Thoracic aorta (tissue), 2 donors: ENCODE measurements at places on chromosomes 2 and 18.

DNA sequence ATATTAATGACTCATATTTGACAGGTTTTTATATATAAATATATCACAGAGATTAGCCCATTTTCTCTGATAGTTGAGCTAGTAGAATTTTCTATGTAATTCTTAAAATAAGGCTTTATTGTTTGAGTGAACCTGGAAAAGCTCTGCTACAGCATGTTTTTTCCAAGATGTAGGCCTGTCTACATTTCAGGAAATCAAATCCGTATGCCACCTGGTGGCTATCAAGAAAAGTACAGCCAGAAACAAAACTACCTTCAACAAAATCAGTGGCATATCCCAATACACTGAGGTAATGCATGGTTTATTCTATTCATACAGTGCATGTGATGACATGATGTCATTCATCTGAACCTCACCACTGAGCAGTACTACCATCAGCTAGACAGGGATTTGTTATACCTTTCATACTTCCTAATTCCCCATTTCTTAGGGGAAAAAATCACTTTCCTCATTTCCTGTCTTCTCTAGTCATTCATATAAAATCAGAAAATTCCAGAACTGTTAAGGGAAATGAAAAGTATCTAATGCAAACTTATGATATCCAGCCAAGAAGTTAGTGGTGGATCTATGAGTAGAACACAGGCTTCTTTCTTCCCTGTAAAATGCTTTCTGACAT, 310.4 kb upstream of the SYT4 start:
- no peak for DNase-seq

DNA sequence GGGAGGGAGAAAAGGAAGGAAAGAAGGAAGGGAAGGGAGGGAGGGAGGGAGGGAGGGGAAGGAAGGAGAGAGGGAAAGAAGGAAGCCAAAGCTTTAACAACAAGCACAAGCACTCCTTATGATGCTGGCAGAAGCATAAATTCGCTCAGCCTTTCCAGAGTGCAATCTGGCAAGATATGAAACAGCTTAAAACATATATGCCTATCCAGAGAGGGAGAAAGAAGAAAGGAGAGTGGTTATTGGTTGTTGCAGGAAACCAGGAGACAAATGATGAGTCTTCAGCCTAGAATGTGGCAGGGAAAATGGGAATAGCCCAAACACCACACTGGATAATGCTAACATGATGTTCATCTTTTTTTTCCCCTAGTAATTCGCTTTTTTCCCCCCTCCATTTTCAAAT, 64.0 kb downstream of the STPG4 start:
- DNase-seq = no peak

GRCh38 chr2:238616681-238617080, 190.0 kb downstream of the ASB1 start:
- no peak for DNase-seq

GRCh38 chr2:2926009-2926857, 451.4 kb downstream of the EIPR1 start:
- DNase-seq = no peak

DNA sequence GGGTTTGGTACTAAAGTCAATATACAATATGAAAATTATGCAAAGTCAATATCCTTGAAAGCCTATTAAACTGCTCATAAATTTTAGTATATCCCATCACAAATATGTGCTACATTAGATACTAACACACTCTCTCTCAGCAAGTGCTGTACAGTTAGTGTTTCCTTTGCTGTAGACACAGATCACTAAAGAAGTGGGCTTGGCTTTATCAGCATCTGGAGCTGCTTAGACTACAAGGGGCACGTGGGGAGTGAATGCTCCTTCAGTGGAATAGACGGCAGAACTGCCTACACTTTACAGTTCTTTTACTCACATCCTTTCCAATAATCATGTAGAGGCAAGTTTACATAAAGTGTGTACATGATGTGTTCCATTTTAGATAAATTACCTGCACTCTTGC, 26.0 kb upstream of the EFEMP1 start:
- DNase-seq = no peak

DNA sequence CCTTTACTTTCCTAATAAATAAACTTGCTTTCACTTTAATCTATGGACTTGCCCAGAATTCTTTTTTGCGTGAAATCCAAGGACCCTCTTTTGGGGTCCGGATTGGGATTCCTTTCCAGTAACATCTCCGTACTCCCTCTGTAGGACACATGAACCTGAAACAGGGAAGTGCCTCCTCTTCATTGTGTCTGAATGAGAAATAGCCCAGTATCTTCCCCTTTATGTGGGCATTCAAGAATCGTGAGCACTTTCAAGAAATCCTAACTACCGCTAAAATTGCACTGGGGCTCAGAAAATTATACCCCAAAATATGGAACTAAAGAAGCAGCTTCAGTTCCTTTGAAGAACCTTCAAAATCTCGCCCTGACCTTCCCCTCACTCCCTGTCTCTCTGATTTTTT, 7.8 kb upstream of the POMC start:
- no peak for DNase-seq

- no peak for DNase-seq
Measured at GRCh38 chr18:8051453-8051852, 484.3 kb downstream of the PTPRM start.

GRCh38 chr2:12278217-12278750, 438.5 kb upstream of the TRIB2 start:
- DNase-seq = no peak

- no peak for DNase-seq
Measured at GRCh38 chr2:73324126-73324725, 30.9 kb upstream of the EGR4 start.
